PC-9 (cell line): ENCODE measurements at places on chromosomes 2 and 18. TPM values are rescaled to one million over a fixed set of nuclear protein-coding genes. Genes with fewer than 3 reads are reported as not detected.

INHA gene
- 5.2 and 9.1 TPM in 2 replicates for total RNA-seq

MSGN1 gene
- not detected in 2 replicates for total RNA-seq

REG3A gene
- total RNA-seq = not detected in 2 replicates

TWIST2 gene
- 4.1 and 5.0 TPM in 2 replicates for total RNA-seq

ZNF385B gene
- 2.8 and 4.1 TPM in 2 replicates for total RNA-seq

CREG2 gene
- 9.0 and 12.3 TPM in 2 replicates for total RNA-seq

NOL4 gene
- not detected in 2 replicates for total RNA-seq

KDM3A gene
- total RNA-seq = 31.8 and 39.3 TPM in 2 replicates

ANO7 gene
- 6.5 and 8.5 TPM in 2 replicates for total RNA-seq

ITPRIPL1 gene
- total RNA-seq = not detected in 2 replicates

SCN9A gene
- 3.4 and 5.2 TPM in 2 replicates for total RNA-seq

UGT1A4 gene
- 73.6 and 93.0 TPM in 2 replicates for total RNA-seq

UGT1A5 gene
- 71.3 and 91.2 TPM in 2 replicates for total RNA-seq

TGIF1 gene
- 188 and 203 TPM in 2 replicates for total RNA-seq

SEMA4C gene
- total RNA-seq = 52.8 and 60.5 TPM in 2 replicates

LMAN2L gene
- 13.2 and 15.6 TPM in 2 replicates for total RNA-seq

SLC40A1 gene
- total RNA-seq = 8.0 and 8.2 TPM in 2 replicates

G6PC2 gene
- total RNA-seq = not detected in 2 replicates

SERPINB3 gene
- not detected in 2 replicates for total RNA-seq

PDE11A gene
- total RNA-seq = 1.1 and 1.4 TPM in 2 replicates

EEF1B2 gene
- 328 and 367 TPM in 2 replicates for total RNA-seq

TEKT4 gene
- 0.15 TPM in 1 of 2 replicates, not detected in the other for total RNA-seq

LOXHD1 gene
- not detected in 2 replicates for total RNA-seq

AKAIN1 gene
- not detected in 2 replicates for total RNA-seq

DES gene
- 0.60 TPM in 1 of 2 replicates, not detected in the other for total RNA-seq

UBE2E3 gene
- 139 and 180 TPM in 2 replicates for total RNA-seq

RABL2A gene
- 19.3 and 27.7 TPM in 2 replicates for total RNA-seq

MOCOS gene
- total RNA-seq = 22.7 and 30.4 TPM in 2 replicates

COLEC12 gene
- not detected in 2 replicates for total RNA-seq

INHBB gene
- 50.0 and 57.5 TPM in 2 replicates for total RNA-seq

ERBB4 gene
- not detected in 2 replicates for total RNA-seq

GREB1L gene
- total RNA-seq = 3.6 and 6.0 TPM in 2 replicates

COL4A4 gene
- total RNA-seq = 5.6 and 6.0 TPM in 2 replicates

ZNF396 gene
- 1.9 and 2.0 TPM in 2 replicates for total RNA-seq

KLHL14 gene
- total RNA-seq = not detected in 2 replicates

ITGAV gene
- total RNA-seq = 25.0 and 28.0 TPM in 2 replicates

DAPL1 gene
- total RNA-seq = not detected in 2 replicates

ST6GAL2 gene
- total RNA-seq = not detected in 2 replicates

ACMSD gene
- total RNA-seq = not detected in 2 replicates

RUFY4 gene
- total RNA-seq = not detected in 2 replicates

EN1 gene
- not detected in 2 replicates for total RNA-seq

UGT1A3 gene
- 60.3 and 67.1 TPM in 2 replicates for total RNA-seq

GPR35 gene
- total RNA-seq = 1.1 and 2.5 TPM in 2 replicates

STARD6 gene
- not detected in 2 replicates for total RNA-seq

IL1R2 gene
- 3.3 and 3.8 TPM in 2 replicates for total RNA-seq

RSAD2 gene
- total RNA-seq = not detected in 2 replicates

C2orf69 gene
- total RNA-seq = 14.1 TPM in 2 replicates

FEV gene
- total RNA-seq = not detected in 2 replicates

CD226 gene
- 0.13 TPM in 2 replicates for total RNA-seq

REG1B gene
- total RNA-seq = not detected in 2 replicates

M1AP gene
- 4.5 and 7.7 TPM in 2 replicates for total RNA-seq

CROCC2 gene
- total RNA-seq = not detected in 2 replicates

FOXD4L1 gene
- total RNA-seq = 0.28 and 0.43 TPM in 2 replicates
